ENCODE measurements at places on chromosomes 3 and 15. TPM values are rescaled to one million over a fixed set of nuclear protein-coding genes. Genes with fewer than 3 reads are reported as not detected.

The UBAP1L gene
- 8.4 TPM for total RNA-seq

The TF gene
- total RNA-seq, result 1.4 TPM

The GNB4 gene
- total RNA-seq, result 32.2 TPM

The BAHD1 gene
- total RNA-seq, result 25.5 TPM

The EFCC1 gene
- total RNA-seq, result 0.22 TPM

The GOLGA8O gene
- not detected for total RNA-seq

The SPINT1 gene
- 2.9 TPM for total RNA-seq
